ENCODE measurements at places on chromosomes 13 and 19.

- no peak for DNase-seq
Observed at GRCh38 chr19:40754611-40755247, 3.7 kb downstream of the SNRPA start.

DNA sequence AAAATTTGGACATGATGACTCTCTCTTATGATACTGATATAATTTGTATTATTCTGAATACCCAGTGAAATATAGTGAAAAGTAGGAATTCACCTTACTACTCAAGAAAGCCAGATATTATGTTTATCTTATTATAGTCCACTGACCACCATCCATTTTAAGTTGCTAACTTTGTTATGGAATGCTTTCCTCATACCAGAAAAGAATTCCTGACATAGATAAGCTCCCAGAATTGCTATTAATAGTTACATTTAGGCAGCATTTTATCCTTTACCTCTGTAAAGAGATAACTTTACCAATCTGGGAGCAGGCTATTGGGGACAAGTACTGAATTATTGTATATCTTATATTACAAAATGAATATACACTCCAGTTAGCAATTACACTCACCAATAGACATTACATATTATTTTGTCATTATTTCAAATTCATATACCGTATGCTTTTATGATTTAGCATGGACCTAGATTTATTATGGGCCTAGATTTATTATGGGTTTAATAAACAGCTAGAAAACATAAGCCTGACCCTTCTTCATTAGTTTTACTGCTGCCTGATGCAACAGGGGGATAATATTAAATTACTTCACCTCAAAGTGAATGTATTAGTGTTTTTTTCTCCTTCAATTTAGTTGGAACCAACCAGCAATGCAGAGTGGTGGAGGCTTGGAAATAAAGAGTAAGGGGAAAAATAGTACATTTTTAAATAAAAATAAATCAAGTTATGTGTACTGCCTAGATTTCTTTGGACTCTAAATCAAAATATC lies 1886.1 kb downstream of the PCDH9 start:
- no peak for DNase-seq

DNA sequence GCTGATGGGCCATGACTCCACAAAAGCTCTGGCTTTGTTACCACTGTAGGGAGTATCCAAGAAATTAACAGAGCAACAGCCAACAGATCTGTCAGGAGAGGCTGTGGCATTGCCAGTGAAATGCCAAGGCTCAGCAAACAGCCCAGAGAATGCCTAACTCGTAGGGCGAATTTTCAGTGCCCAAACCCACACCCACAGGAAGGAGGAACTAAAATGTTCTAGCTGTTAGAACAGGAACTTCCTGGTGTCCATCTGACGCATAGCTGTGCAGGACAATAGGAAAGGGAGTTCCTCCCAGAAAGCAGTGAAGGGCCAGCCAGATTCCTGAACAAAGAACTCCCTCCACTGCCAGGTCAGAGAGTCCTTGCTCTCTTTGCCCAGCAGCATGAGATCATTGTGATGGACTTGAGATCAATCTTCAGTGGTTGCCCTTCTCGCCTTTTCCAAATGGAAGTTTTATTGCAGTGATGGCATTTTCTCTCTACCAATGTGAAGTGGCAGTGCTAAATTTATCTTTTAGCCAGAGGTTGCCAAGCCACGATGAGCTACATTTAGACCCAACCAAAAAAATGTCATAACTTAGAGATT lies 224.2 kb upstream of the STARD13 start:
- DNase-seq, result no peak

GRCh38 chr19:4567584-4568071 lies 8.1 kb upstream of the SEMA6B start:
- DNase-seq, result peak; percentile 61

DNA sequence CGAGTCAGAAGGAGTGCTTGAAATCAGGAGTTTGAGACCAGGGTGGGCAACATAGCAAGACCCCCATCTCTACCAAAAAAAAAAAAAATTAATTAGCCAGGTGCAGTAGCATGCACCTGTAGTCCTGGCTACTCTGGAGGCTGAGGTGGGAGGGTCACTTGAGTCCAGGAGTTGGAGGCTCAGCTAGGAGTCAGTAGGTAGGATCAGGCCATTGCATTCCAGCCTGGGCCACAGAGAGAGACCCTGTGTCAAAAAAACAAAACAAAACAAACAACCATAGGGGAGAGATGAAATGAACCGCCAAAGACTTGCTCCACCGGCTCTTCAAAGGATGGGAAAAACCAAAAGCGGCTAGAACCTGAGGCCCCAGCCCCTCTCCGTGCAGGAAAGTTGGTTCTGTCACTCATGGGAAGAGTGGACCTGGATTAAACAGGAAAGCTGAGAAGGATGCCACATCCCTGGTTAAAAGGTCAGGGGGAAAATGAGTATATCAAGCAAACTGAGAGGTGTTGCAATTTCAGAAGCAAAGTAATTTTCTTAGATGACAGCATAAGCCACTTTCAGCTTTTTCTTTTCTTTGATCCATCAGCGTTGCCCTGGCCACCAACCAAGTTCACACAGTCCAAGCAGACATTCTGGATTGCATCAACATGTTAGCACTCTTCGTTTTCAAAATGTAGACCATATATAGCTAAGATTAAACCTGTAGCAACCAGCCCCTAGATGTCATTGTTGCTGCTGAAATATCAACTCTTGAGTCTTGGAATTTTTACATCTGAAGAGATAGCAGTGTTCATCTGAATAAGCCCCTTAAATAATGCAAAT lies 8.9 kb upstream of the ZNF507 start:
- DNase-seq, result peak; percentile 17

DNA sequence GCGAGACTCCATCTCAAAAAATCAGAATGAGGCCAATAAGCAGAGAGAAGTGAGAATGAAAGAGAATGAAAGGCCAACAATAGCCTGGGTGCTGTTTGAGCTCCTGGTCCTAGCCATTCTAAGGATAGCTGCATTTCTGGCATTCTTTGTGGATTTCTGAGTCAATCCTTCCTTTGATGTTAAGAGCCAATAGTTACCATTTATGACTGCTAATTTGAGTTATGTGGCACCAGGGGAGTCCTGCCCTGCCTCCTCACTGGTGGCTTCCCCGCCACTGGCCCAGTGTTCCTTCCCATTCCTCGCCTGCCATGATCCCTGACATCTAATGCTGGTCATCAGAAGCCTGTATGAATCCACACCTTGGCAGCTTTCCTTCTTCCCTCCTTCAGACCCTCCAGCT lies 991.2 kb downstream of the UQCRFS1 start:
- DNase-seq, result no peak

GRCh38 chr13:96141032-96141431 lies 51.1 kb downstream of the HS6ST3 start:
- peak; percentile 15 for DNase-seq

DNA sequence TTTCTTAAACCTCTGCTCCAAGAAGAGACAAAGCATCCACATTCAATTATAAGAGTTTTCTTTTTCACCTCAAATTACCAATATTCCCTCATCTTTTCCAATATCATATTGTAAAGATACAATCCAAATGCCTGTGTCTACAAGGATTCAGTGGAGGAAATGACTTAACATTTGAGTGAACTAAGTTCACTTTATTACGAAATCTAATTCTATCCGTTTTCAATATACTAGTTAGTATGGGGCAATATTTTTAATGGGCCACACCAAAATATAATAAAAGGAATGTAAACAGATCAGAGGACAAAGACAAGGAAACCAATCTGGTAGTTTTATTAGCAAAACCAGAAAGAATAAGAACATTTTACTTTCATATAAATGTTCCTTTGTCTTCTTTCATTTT lies 136.0 kb downstream of the DCLK1 start:
- peak; percentile 20 for DNase-seq

GRCh38 chr13:63737418-63737817 lies 2321.8 kb upstream of the PCDH20 start:
- DNase-seq, result no peak

DNA sequence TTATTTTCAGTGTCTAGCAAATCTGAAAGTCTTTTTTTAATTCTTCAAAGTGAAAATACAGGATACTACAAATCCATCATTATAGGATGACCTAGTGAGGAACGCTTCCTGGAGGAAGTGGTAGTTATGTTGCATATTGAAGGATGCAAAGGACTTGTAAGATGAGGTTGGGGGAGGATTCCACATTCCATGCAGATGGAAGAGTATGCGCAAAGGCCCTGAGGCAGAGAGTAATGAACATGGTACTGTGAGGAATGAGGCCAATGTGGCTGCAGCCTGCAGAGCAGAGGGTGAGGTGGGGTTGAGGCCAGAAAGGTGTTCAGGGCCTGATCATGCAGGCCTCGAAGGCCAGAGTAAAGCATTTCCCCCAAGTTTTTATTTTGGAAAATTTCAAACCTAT lies 202.8 kb downstream of the MTUS2 start:
- no peak for DNase-seq

DNA sequence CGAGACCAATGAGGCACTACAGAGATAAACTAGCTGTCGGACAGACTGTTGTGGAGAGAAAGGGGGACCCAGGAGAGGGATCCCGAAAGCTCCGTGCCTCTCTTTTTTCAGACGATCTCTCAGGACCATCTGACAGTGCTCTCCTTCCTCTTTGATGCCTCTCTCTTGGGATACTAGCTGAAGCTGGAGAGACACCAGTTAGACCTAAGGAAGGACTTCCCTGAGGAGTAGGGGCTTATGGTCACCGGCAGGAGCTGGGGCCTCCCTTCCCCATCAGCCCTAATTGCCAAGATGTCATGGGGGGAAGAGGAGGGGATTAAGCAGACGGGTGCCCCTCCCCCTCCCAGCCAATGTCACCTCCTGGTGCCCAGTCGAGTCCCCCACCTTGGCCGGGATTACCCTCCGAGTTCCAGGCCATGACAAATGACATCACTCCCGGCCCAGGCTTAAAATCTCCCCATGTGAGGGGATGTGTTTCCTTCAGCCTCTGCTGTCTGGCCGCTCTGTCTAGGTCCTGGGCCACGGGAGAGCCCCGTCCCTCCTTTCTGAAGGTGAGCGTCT lies at the start of gene CRX:
CRX (plus strand) TSS at position 478 of the 561 bp plus-strand sequence. CDS start 12,507 bp downstream, outside the sequence.
- DNase-seq, result no peak

DNA sequence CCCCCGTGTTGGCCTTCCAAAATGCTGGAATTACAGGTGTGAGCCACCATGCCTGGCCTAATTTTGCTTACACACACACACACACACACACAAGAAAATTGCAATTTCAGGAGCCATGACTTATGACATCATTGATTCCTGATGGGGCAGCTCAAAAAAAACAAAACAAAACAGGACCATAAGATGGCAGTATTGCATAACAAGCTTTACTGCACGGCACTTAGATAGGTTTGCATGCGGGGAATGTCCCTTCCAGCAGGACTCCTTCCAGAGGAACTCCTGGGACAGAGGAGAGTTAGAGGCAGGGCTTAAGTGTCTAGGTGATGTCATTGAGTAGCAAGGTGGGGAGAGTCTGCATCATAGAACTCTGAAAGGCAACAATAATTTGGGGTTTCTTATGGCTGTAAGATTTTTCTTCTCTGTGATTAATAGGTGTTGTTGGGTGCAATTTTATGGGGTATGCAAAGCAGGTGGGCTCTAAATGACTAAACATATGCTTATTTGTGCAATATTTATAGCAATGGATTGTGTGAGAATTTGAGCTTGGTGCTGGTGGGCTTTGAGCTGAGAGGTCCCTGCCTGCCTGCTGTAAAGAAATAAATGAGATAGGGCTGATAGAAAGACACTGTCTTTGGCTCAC lies 9.0 kb upstream of the ACSBG2 start:
- DNase-seq, result peak; percentile 84

DNA sequence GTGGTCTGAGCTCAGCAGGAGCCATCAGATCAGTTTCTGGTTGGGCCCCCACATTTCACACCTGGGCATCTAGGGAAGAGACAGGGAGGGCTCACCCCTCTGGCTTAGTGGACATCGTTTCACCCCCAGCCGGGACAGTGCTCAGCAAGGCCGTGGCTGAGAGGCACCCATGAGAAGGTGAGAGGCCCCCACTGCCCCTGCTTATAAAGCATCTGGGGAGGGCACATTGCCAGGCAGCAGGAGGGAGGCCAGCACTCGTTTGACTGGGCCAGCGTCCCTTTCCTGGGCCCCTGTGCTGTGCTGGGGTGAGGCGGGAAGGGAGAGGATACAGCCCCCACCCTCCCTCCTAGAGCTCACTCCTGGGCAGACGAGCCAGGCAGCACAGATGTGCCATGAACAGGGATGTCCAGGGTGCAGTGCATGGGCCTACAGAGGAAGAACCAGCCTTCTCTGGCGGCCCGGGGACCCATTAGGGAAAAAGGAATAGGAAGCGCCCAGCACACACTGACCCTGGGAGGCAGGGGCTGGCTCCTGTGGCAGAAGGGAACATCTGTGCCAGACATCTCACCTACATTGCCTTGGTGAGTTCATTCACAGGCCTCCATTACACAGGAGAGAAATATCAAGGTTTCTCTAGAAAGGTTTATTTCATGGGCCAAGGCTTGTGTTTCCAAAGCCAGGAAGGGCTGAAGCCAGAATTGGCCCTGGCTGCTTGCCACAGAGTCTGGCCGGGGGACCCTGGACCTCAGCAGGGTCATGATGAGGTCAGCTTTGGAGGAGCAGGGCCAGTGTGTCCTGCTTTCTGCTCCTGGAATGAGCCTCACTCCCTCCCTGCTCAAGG lies 7.7 kb downstream of the AP1M1 start:
- no peak for DNase-seq

GRCh38 chr13:35865341-35866240 lies 265.6 kb downstream of the DCLK1 start:
- DNase-seq, result no peak

DNA sequence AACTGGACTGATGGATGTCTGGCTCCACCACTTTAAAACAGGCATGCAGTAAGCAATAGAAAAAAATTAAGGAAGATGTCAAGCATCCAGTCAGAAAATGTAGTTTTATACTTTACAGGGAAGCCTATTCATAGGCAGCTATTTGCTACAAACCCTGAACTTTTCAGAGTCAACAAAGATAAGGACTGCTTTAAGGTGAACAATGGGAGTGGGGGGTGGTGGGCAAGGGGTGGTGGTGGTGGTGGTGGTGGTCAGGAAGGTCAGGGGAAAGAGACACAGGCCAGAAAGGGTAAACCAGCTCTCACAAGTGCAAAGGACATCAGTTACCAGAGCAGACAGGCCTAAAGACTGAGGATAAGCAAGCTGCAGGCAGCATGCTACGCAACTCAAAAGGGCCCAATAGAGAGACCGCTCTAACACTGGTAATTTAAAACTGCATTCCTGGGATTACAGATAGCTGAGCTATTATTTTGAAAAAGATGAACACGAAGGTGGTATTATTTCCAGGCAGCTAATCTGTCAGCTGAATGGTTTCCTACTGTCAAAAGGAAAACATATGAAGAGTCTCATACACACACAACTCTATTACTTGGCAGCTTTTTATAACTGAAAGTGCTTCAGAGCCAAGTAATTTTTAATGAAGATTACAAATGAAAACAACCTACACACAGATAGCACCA lies 14.8 kb downstream of the BRD4 start:
- DNase-seq, result no peak

All from A673 (cell line).